ENCODE measurements at places on chromosomes 2 and 18. TPM values are rescaled to one million over a fixed set of nuclear protein-coding genes. Genes with fewer than 3 reads are reported as not detected.
A peak's percentile ranks its signal among the peaks of the same experiment; 100 is the strongest.

DNA sequence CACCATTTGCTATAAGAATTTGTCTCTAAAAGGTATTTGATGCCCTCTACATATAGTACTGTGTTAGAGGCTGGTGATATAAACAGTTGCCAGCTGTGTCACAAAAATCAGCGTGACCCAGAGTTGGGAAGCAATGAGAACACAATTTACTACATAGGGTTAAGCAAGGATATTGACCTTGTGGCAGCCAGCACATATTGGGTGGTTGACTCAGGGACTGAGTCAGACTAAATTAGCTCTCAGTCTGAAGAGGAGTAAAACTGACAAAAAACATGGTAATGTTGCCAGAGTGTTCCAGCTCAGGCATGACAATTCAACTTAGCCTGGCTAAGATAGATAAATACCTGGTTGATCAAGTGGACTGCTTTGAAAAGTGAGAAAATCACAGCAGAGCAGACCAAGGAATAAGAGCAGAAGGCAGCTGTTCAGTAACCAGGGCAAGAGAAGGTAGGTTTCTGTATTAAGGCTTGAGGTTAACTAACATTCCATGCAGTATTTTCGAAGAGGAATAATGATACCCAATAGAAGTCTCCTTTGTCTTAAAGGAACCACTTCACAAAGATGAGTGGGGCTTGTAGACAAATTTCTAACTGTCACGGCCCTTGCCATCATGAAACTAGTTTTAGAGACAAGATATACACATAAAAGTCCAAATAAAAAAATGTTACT, 108.2 kb upstream of the ERBB4 start:
- peak; percentile 3 for DNase-seq

GRCh38 chr2:160574468-160575140, 81.0 kb upstream of the RBMS1 start:
- DNase-seq = peak; percentile 59

DNA sequence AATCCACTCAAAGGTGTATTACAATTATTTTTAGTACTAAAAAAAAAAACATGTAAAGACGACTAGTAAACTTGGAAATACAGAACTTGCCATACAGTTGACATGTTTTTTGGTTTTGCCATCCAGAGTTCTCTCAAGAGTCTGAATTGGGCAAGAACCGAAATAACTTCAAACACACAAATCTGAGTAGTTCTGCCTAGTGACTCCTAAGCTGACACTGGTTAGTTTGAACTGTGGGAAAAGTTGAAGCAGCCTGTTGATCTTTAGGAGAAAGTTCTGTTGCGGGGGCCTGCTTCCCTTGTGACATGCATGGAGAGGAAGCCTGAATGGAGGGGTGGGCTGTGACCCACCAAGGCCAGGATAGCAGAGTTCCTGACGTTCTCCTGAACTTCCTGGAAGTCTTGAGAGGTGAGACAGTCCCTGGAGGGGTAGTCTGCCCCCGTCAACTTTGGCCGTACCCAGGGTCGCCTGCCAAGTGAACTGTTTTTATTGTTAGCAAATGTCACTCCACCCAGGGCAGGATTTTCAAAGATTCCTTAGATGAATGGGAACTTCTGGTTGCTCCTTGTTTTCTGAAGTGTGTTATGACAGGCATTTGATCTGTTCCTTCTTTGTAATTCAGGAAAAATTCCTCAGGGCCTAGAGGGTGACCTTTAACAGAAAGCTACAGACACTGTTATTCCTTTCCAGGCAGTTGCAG, 85.6 kb upstream of the SPTBN1 start:
- no peak for DNase-seq

Gene BCL2
- 0.16 TPM for polyA plus RNA-seq

All from BJ (cell line).